ENCODE measurements at places on chromosomes 3 and 15.

- no peak for DNase-seq
Observed at GRCh38 chr3:146161663-146162002, 649 bp upstream of the PLOD2 start.

DNA sequence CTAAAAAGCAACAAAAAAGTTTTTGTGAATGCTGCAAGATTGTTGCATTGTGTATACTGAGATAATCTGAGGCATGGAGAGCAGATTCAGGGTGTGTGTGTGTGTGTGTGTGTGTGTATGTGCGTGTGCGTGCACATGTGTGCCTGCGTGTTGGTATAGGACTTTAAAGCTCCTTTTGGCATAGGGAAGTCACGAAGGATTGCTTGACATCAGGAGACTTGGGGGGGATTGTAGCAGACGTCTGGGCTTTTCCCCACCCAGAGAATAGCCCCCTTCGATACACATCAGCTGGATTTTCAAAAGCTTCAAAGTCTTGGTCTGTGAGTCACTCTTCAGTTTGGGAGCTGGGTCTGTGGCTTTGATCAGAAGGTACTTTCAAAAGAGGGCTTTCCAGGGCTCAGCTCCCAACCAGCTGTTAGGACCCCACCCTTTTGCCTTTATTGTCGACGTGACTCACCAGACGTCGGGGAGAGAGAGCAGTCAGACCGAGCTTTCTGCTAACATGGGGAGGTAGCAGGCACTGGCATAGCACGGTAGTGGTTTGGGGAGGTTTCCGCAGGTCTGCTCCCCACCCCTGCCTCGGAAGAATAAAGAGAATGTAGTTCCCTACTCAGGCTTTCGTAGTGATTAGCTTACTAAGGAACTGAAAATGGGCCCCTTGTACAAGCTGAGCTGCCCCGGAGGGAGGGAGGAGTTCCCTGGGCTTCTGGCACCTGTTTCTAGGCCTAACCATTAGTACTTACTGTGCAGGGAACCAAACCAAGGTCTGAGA lies 4.7 kb downstream of the BHLHE40 start:
- DNase-seq, result peak; percentile 48

- DNase-seq, result no peak
Observed at GRCh38 chr3:150720444-150720843, 16.7 kb upstream of the ERICH6 start.

GRCh38 chr3:25239042-25239441 lies 189.0 kb upstream of the RARB start:
- no peak for DNase-seq

DNA sequence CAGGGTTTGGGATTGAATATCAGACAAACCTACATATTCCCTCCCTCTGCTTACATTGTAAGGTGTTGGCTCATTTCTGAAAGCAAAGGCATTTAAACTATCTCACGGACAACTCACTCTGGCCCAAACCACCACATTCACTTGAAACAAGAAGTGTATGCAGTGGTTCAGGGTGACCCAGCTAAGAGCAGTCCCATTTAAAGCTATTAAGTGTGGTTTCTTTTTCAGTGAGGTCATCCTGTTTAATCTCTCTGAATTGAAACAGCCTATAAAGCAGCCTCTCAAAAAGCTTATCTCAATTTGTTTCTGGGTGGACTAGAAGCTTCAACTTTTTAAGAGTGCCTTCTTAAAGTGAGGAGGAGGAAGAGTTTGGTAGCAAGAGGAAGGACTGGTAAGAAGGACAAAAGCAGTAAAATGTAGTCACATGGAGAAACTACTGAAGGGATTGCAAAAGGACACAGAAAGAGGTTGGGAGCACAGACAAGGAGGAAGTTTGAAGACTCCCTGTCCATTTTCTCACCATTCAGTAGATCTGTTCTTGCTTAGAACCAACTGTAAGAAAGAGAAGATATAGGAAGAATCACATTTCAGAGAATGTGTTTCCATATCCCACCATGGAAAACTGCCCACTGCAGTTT lies 151.6 kb downstream of the TMCO5A start:
- DNase-seq, result no peak

- peak; percentile 49 for DNase-seq
Observed at GRCh38 chr15:90388462-90389380, 679 bp downstream of the IQGAP1 start.

DNA sequence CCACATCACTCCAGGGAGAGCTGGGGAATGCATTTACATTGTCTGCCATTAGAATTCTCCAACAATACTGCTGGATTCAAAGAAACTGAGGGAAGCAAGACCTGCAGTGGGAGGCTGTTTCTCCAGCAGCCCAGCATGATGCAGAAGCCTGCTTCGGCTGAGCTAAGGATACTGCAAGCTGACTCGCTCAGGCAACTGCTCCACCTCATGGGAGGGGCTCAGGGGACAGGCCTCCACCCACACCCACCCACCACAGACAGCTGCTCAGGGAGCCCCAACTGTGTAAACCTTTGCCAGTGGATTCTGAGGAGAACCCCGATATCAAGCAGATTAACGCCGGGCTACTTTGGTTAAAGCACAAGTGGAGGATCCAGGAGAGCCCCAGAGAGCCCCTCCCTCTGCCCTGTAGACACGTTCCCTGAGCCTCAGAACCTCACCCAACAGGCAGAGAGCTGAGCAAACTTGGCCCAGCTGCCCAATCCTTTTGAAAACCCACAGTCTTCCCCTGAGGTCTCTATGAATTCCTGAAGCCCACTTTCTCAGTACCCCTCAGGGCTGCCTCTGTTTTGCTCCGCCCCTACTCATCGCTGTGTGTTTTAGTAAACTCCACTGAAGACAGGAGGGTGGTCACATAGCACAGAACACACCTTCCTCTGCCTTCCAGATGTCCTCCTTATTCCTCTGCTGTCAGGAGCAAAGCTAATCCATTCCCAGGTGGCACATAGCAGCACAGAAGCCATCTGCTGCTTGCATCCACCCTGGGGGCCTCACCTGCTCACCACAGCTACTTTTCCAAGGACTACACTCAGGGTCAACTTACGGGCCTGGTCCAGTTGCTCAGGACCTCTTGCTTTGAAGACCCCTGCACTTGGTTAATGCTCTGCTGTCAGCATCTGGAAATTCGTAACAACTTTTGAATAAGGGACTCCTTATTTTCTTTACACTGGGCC lies 269.0 kb downstream of the ABHD5 start:
- no peak for DNase-seq

All from stimulated activated CD4-positive, alpha-beta T cell treated with anti-CD3 and anti-CD28 coated beads, Interleukin-4, amount 100 ng/mL, for 48 hours (primary cell).